ENCODE measurements at places on chromosomes 12 and 14.

DNA sequence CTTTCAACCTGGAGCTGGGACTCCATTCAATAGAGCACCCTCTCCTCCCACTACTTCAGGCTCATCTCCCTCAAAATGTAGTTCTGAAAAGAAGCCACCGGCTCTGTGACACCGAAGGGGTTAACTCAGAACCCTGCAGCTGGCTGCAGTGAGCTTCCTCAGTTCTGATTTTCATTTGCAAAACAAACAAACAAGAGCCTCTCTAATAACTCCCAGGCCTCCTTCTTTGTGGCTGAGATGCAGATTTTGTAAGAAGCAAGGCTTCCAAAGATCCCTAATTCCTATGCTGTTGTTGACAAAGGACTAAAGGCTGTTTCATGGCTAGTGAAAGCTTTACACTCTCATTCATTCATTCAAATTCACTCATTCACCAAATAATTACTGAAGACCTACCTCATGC is 333.4 kb upstream of the TBX3 start:
- no peak for DNase-seq

DNA sequence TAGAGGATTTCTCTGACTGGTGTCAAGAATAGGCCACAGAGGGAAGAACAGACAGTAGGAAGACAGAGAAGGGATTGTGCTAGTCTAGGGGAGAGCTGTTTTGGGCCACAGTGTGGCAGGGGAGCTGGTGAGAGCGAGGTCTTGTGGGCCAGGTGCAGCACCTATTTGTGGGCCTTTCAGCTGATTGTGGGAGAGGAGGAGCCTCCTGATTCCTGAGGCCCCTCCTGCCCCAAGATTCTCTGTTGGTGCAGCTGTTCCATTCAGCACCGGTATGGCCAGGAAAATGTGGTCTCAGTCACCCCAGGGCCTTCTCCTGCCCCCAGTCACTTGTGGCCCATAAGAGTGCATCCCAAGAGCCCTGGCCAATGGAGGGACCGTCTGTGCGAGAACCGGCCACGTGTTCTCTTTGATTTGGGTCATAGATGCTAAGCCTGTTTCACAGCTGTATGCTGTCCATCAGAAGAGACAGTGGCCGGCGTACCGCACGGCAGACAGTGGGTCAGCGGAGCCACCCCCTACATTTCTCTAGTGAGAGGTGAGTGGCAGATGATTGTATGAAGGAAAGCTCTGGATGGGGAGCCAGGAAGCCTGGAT is 27.7 kb downstream of the TPCN1 start:
- DNase-seq, result no peak

DNA sequence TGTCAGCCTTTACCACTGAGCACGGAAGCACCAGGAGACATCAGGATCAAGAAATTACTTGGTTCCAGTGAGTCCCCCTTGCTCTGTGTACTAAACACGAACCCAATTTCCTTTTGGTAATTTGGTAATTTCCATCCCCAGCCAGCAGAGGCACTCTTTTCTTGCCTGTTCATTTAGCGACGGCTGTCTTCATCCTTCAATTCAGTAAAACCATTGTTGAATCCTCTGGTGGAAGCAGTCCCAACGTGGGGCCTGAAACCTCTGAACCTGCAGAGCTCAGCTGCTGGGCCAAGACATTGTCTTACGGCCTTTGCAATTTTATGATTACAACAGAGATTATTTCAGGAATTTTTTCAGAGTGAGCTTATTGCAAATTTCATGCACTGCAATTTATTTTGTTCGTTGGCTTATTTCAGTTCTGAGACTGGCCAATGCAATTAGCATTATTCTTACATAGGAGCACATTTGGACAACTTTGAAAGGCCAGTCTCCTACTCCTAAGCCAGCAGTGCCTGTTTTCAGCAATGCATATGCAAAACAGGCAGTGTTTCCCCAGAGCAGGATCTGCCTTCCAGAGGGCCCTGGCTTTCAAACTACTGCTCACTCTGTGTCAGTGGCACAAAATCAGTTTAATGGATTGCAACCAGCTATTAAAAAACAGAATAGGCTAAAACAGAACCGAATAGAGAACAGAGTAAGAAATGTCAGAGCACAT is 372.9 kb upstream of the TMEM132C start:
- no peak for DNase-seq

GRCh38 chr12:93302331-93303229 is 75.1 kb upstream of the NUDT4 start:
- DNase-seq, result no peak

DNA sequence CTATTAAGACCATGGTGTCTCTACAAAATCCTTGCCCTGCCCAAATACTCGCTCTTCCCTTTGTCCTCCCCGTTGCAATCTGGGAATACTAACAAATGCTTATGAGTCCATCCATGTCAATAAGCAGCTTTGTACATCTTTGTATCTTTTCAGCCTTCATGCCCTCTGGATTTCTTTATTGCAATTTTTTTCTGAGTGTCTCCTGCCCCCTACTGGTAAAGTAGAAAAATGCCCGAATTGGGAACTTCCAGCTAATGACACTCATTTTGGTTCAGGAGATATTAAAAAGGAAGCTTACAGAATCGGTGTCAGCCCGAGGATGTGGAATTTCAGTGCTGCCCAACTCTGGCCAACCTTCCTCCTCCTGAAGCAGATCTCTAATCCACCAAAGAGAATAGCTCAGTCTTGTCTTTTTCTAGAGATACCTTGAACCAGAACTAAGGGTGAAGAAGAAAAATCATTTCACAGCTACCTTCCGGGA is 46.0 kb downstream of the SH2B3 start:
- DNase-seq, result no peak

DNA sequence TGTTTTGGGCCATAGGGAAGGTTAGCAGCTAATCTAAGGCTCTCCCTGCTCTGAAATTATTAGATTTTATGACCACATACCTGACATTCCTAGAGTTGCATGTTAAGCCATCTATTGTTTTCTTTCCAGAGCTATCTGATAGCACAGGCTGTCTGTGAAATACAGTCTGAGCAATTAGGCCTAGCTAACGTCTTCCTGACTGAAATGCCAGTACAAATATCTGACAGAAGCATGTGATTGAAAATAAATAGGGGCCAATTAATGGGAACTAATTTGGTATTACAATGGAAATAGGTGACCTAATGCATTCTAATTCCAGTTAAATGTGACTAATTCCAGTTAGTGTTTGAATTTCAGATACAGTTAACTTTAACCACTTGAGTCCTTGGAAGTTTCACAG is 115.2 kb downstream of the C12orf75 start:
- no peak for DNase-seq

DNA sequence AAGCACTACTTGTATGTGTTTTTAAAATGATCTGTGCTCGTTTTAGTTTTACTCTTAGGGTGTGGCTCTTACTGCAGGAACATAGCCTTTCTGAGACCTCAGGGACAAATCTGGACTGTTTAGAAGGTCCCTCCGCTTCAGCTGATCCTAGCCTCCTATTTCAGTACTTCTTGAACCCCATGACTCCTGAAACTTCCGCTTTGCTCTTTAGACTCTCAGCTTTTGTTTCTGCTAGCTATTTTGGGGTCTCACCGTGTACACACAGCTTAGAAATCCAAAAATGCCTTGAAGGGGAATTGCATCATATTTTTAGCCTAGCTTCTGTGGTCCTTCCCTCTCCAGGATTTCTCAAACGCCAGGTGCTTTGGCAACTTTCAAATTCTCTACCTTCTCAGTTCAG is 8.3 kb downstream of the OR11G2 start:
- DNase-seq, result no peak

DNA sequence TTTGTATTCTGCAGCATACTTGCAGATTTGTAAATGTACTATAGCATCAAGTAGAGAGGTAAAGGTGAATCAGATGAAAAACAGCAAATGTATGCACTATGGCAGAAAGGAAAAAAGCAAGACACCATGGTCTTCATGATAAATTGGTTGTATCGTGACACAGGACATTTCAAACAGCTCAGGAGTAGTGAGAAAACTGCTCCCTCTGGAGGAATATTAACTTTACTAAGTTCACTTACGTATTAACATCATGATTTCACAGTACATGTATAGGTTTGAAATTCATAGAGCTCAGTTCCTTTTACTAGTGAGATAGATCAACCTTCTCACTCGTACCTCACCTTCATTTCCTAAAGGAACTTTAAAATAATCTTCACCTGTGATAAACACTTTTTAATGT is 6.5 kb downstream of the MBIP start:
- no peak for DNase-seq

GRCh38 chr12:96445691-96446583 is 43.4 kb upstream of the CFAP54 start:
- DNase-seq, result peak; percentile 31

- DNase-seq, result no peak
These were observed 220.7 kb upstream of the SRRM4 start for GRCh38 chr12:118760623-118761022.

GRCh38 chr12:120132863-120133385 is 16.4 kb upstream of the RAB35 start:
- peak; percentile 83 for DNase-seq

GRCh38 chr12:3685830-3686229 is 67.1 kb downstream of the CRACR2A start:
- DNase-seq, result no peak

GRCh38 chr12:103422746-103423515 is 72.8 kb downstream of the C12orf42 start:
- no peak for DNase-seq

GRCh38 chr12:132363661-132364347 is 34.4 kb upstream of the GALNT9 start:
- DNase-seq, result no peak

DNA sequence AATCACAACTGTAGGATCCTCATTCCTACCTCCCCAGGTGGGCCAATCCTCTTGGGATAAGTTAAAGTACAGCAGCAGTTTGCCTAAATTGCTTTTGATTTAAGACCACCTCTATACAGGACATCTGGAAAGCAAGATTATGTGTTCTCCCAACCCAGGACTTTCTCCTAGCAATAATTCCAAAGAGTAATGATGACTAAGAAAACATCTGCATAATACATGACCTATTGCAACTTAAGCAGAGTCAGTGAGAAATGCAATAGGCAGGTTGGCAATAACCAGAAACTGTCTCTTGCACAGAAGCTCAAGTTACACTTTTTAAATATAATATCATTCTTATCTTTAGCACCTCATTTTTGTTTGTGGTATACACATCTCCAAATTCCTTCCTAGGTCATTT is 275.4 kb downstream of the TRHDE start:
- DNase-seq, result no peak

DNA sequence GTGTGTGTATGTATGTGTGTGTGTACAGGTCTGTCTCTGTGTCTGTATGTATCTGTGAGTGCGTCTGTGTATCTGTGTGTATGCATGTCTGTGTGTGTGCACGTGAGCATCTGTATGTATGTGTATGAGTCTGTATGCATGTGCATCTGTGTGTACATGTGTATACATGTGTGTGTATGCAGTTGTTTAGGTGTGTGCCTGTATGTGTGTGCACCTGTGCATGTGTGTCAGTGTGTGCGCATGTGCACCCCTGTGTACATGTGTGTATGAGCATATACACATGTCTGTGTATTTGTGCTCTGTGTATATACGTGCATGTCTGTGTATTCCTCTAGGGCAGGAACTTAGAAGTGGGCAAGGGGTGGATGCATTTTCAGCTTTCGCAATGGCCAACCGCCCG is 116.0 kb downstream of the TMEM132C start:
- DNase-seq, result no peak

DNA sequence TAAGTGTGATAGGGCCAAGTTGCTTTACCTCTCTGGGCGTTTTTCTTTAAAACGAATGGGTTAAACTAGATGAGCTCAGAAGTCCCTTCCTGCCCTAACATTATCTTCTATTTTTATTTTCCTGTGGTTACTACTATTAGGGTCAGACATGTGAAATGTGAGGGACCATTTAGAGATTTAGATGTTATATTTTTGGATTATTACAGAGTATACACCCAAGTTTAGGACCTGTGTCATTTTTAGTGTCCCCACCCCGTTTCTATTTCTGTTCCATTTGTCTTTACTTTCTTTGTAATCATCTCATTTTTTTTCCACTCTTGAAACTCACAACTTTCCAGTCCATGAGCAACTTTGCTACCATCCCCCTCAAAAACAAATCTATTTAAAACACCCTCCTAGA is 56.3 kb downstream of the SLC4A8 start:
- peak; percentile 31 for DNase-seq

DNA sequence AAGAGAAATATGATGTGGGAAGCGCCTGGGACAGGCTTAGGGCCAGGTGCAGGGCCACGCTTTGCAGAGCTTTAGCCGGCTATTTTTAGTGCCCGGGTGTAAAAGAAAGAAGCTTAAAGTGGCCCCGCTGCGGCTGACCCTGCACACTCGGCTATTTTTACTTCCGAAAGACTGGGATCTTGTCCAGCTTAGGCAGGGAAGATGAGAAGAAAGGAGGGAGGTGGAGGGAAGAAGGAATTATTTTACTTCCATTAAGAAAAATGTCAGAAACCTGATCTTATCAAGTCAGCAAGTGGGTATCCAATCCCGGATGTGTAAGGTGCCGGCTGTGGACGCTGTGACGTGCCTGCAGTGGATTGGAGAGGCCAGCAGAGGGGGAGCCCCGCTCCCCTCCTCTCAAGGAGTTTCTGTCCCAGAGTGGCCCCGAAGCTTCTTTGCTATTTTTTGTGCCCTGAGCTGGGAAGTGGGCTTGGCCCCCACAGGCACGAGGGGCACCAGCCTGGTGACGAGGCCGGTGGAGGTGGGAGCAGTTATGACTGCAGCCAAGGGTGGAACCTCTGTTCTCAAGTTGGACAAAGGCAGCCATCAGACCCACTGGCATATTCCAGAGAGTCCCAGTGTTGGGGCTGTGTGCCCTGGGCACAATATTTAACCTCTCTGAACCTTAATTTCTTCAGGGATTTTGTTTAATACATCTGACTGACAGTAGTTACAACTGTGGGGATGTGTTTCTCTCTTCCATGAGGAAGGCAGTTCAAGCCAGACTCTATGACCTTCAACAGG is 97.7 kb downstream of the ESRRB start:
- no peak for DNase-seq

DNA sequence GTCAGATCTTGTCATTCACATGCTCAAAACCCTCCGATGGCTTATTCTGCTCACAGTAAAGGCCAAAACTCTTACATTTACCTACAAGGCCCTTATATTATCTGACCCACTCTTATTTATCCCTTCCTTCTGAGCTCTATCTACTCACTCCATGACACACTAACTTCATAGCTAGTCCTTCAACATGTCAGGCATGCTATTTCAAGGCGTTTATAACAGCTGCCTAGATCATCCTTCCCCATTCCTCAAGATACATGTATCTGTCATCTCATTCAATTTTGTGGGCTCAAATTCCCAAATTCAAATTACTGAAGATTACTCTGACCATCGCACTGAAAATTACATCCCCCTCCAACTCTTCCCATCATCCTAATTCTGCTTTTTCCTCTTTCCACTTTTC is 6.9 kb downstream of the MIS18BP1 start:
- no peak for DNase-seq

DNA sequence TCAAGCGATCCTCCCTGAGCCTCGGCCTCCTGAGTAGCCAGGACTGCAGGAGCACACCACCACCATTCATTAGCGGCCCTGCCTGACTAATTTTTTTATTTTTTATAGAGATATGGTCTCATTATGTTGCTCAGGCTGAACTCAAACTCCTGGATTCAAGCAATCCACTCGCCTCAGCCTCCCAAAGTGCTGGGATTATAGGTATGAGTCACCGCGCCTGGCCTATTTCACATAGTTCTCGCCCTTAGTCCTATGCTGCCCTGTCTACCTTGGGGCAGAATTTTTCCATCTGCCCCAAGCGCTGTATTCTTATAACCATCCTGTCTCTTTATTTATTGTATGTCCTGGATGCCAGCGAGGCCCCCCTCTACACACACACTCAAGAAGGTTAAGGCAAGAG is 50.9 kb upstream of the BCL2L14 start:
- DNase-seq, result no peak

- DNase-seq, result no peak
These were observed 17.3 kb upstream of the CCDC196 start for GRCh38 chr14:66468778-66469367.
